CD4-positive, alpha-beta T cell (primary cell): ENCODE measurements at places on chromosomes 1 and 21.

GRCh38 chr1:112688781-112689193 lies 14.3 kb downstream of the MOV10 start:
- DNase-seq, result no peak

GRCh38 chr1:154344977-154345837 lies 19.9 kb downstream of the ATP8B2 start:
- DNase-seq, result peak; percentile 85

DNA sequence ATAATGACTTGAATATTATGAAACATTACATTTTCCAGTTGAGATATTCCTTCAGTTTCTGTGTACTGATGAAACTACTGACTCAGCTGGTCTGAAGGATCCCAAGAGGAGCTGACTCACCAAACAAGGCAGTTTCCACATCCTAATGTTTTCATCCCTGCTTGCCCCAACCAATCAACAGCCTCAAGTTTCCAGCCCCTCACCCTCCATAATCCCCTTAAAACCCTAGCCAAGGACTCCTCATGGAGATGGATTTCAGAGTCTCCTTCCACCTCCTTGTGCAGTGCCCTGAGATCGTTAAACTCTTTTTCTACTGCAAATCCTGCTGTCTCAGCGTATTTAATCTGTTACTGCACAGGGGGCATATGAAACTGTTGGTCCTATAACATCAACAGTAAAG lies 83.1 kb upstream of the HAO2 start:
- no peak for DNase-seq

GRCh38 chr1:193634876-193635275 lies 448.5 kb upstream of the B3GALT2 start:
- DNase-seq, result no peak

GRCh38 chr1:198599749-198600148 lies 39.1 kb upstream of the PTPRC start:
- no peak for DNase-seq

- no peak for DNase-seq
These were observed 25.3 kb downstream of the TMEM51 start for GRCh38 chr1:15178571-15179484.

DNA sequence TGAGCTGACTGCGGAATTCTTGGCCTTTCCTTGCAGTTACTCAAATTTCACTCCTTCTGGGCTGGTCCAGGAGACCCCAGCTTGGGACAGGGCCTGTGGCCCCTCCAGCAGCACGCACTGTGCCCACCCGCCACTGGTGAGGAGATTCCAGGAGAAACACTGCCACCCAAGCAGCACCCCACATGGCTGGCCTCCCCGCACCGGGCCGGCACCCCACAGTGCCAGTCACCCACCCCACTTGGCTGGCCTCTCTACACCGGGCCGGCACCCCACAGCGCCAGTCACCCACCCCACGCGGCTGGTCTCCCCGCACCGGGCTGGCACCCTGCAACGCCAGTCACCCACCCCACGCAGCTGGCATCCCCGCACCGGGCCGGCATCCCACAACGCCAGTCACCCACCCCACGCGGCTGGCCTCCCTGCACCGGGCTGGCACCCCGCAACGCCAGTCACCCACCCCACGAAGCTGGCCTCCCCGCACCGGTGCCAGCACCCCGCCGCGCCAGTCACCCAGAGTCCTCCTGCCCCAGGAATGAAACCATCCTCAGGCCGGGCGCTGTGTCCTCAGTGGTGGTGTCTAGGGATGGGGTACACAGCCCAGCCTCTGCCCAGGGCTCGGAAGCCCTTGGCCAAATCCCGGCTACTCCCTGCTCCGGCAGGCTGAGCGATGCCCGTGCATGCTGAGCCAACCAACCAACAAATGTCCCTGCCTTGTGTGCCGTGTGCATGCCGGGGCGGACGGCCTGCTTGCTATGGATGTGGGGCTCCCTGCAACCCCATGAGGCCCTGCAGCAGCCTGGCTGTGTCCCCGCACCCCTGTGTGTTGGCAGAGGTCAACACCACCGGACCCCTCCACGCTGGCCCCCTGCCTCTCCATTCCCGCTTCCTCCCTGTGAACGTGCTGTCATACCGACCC lies 38.6 kb upstream of the TSPEAR start:
- DNase-seq, result no peak

DNA sequence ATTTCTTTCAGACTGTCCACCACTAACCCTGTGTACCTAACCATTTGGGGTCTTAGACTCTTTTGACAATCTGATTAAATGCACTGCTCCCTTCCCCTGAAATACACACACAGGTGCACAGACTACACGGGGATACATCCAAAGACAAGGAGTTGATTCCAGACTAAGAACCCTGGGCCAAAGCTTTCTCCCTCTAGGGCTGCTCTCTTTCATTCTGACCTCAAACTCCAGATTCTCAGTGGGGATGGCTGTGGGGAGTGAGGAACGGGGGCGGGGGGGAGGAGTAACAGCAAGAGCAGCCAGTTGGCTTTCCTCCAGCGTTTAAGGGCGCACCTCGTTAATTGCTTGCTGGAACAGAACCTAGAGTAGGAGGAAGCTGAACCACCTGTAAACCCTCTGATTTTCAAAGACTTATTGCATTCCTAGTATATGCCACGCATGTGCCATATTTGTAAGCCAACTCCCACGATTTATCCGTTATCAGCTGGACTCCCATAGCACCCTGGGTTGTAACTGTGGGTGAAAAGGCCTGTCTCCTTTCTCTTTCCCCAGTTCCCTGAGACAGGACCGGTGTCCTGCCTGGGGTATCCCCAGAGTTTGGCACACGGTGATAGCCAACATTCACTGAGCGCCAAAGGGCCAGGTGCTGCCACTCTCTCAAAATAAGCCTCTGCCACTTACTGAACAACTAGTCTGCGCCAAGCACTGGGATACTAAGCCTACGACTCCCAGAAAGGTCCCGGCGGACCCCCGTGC lies 920 bp downstream of the MTHFR start:
- DNase-seq, result no peak

DNA sequence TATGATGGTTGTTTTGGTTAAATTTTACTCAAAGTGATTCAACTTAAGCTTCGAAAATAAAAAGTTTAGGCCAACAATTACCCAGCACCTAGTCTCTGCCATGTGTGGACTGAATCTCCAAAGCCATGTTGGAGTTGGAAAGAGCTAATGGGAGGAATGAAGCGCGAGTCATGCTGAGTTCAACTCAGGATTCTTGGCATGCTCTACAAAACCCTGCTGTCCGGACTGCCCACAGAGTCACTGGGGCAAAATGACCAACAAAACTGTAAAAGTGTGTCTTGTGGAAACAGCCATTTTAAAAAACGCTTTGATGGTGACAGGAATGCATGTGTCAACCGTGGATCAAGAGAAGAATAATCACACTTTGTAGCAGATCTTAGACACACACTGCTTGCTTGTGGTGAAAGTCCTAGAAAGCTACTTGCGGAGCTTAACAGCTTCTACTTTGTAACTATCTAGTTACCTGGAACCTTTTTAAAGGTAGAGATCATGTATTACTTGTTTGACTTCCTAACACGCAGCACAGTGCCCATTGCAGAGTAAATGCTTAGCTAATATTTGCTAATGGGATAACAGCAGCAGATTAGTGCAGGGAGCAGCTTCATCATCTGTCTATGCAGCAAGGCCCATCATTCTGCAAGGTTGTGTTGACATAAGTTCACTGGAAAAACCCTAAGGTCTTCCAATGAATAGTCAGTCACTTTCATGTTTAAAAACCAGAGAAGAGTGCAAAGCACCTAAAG lies 7.0 kb upstream of the GBP6 start:
- DNase-seq, result no peak

- no peak for DNase-seq
These were observed 54.1 kb upstream of the POFUT2 start for GRCh38 chr21:45341779-45342178.

DNA sequence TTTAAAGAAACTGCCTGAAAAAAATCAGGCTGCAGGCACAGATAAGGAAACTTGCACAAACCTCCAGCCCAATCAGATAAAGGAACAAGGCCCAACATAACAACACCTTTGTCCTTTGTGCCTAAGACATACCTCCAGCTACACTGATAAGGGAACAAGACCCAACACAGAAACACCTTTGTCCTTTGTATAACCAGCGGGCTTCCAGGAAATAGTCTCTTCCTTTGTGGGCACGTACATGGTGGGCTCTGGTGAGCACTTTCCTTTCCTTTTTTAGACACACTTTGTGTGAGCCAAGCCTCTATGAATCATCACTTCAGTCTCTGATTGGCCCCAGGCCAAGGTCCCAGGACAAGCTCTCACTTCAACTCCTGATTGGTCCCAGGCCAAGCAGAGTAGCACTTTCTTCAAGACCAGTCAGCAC lies 23.6 kb downstream of the ZNF670 start:
- no peak for DNase-seq

DNA sequence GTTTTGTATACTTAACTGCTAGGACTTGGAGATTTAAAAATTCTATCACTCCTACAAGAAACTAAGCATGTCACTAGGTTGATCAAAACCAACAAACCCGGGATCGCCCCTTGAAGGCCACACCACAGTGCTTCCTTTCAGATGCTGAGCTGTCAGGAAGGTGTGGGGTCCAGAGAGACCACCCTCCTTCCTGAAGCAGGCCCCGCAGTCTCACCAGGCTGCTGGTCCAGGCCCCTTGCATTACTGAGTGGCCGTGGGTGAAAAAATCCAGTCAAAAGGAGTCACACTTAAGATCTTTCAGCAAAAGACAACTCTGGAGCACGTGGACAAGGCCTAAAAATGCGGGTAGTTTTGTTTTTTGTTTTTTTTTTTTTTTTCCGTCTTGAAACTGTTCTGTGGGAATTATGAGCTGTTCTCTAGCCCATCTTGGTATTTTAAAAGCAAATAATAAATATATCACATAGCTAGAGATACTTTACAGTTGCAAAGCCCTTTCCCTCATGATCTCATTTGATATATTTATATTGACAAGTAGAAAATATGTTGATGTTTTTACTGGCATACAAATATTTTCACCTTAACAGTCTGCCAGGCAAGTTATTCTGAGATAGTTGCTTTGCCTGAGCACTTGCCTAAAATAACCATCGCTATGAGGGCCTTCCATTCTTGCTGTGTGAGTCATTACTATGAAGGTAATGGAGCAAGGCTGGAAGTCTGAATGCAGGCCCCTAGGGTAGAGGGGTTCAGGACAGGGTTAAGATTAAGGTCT lies 73.1 kb upstream of the EDEM3 start:
- no peak for DNase-seq

- peak; percentile 51 for DNase-seq
These were observed 42.1 kb upstream of the ZNF496 start for GRCh38 chr1:247373721-247374141.

DNA sequence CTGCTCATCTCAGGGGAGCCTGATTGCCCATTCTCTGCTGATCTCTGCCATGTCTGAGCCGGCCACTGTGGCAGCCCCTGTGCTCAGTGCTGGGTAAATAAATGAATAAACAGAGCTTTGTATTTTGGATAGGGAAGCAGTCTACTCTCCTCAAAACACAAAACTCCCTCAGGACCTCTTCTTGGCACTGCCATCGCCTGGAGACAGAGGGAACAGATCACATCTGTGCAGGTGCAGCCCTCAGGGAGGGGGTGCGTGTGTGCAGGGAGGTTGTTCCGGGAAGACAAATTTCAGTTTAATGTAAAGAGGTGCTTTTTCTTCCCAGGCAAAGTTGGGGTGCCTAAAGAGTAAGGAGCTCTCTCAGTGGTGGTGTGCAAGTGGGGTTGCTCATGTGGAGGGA lies 7.7 kb upstream of the FAM167B start:
- DNase-seq, result no peak

- DNase-seq, result no peak
These were observed 327.3 kb upstream of the SGIP1 start for GRCh38 chr1:66206563-66207144.
